CD4-positive, alpha-beta T cell treated with Interleukin-6 for 4 hours (primary cell): ENCODE measurements at places on chromosomes 4 and X.

DNA sequence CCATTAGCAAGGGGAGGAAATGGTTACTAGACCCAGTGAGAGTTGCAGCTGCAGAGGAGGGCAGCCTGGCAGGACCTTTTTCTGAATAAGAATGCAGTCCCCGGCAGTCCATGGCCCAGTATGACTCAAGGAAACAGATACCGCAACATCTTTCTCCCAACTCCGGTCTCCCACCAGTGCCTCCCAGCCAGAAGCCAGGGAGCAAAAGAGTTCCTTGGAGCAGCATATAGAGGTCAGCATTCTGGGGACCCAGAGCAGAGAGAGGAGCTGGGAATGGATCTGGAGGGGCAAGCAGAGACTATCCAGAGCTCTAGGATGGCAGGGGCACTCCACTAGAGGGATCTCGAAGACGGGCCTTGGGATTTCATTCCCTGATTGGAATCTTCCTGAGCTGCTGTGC, 339.2 kb upstream of the AADAT start:
- no peak for DNase-seq

DNA sequence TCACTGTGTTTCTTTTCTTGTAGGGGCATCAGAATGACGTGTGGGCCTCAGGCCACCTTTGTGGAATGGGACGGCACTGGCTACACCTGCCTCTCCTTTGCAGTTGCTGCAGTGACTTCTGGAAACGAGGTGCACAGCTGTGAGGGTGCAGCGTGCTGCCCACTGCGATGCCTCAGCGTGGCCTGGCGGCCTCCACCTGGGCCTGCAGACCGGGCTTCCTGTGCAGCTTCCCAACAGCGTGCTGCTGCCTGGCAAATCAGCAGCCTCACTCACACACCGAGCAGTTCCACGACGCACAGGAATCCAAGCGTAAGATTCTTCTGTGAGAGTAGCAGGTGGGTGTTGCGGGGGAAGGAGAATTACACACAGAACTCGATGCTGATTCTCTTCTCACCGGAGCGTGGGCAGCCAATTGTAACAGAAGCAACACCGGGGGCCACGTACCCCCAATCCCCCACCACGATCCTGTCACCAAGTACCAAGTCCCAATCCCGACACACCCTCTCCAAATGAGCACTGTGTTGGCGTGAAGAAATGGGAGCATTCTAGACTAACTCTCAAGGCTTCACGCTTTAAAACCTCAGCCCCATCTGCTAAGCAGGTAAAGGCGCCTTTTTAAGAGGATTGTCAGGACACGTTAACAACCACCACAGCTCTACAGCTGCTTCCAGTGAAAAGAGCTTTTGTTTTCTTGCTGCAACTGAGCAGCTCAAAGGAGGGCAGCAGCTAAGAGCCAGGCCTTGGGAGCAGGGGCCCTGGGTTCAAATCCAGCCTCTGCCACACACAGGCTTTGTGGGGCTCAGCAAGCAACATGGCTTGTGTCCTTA, 16.9 kb downstream of the WDR1 start:
- peak; percentile 56 for DNase-seq

GRCh38 chr4:170623899-170624298, 534.1 kb upstream of the AADAT start:
- DNase-seq: no peak

DNA sequence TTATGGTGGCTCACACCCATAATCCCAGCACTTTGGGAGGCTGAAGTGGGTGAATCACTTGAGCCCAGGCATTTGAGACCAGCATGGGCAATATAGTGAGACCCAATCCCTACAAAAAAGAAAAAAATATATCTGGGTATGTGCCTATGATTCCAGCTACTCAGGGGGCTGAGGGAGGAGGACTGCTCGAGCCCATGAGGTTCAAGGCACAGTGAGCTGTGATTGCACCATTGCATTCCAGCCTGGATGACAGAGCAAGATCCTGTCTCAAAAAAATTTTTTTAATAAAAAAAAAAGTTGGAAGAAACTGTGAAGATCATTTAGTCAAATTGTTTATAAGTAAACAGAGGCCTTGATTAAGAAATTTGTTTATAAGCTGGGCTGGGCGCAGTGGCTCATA, 39.7 kb downstream of the KLHL8 start:
- DNase-seq: no peak

GRCh38 chr4:55381502-55381901, 14.3 kb upstream of the TMEM165 start:
- DNase-seq: no peak

- DNase-seq: no peak
Observed at GRCh38 chr4:88043001-88043400, 35.6 kb downstream of the PKD2 start.

- DNase-seq: no peak
Observed at GRCh38 chrX:39759526-39760224, 338.1 kb downstream of the BCOR start.

DNA sequence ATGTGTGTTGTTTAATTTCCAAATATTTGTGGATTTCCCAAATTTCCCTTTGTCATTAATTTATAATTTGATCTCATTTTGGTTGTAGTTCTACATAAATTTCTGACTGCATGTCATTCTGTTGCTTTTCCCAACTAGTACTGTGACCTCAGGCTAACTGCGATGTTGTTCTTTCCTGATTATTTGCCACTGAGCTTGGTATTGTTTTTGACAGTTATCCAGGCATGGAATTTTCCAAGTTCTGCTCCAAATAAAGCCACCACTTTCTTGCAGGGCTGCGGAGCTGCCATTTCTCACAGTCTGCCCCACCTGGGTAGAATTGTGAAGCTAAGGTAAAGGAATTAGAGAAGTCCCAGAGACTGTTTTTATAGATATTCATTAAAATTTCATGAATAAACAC, 328.8 kb downstream of the ZNF674 start:
- DNase-seq: no peak

DNA sequence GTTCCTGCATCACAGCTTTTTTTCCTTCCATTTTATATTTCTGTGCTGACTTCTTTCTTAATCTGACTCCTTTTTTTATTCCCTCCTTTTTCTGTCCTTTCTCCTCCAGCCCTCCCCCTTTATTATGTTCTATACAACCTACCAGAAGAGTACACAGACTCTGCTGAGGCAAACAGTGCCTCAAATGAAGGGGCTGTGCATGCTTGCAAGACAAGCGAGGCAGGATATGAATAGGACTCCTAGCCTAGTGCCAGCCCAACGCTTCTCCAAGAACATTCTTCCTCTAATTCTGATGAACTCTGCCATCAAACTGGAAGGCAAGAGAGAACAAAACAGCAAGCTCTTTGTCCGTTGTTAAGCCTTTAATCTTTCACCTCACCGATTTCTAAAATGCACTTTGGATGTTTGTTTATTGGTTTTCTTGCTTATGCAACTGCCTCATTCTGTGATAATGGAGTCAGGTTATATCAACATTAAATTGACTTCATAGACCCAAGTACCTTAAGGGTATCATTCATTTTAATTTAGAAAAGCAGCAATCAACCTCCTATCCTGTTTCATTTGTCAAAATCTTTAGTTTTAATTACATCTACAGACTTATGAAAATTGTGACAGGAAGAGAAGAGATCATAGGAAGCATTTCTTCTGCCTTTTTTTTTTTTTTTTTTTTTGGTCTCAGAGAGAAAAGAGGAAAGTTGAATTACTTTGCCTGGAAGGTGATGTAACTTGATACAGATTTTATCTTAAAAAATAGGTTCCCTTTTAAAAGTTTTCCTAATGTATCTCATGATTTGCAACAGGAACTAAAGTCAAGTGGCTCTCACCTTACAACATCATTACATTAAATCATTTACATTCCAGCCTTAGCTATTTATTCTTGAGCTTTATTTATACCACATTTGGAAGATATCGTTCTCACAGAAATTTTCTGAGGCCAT, 284.7 kb upstream of the FTHL17 start:
- DNase-seq: no peak

DNA sequence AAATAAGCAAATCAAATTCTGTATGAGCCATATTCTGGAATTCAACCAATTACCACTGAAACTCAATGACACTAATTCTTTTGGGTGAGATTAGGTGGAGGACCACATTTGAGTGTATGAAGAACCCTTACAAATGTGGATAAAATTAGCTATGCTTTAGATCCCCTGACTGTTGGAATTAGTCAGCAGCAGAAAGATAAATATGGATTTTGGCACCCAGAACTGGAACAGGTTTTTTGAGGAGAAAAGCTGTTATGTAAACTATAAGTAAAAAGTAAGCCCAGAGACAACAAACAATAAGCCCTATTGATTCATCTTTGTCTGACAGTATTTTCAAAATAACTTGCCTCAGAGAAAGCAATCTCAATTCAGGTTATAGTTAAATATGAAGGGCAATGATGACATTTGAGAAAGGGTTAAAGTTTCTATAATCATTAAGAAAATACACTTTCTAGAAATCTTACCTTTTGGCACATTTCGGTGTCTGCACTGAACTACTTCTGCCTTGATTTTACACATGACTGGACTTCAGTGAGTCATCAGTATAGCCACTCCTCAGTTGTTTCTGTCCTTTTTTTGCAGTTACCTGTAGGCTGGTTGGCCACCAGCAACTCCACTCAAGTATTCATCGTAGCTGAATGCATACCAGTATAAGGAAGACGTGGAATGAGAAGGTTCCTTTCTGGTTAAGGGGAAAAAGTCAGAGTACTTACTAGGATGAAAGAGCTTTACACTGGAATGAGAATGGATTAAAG, 80.0 kb downstream of the KCTD8 start:
- DNase-seq: no peak

DNA sequence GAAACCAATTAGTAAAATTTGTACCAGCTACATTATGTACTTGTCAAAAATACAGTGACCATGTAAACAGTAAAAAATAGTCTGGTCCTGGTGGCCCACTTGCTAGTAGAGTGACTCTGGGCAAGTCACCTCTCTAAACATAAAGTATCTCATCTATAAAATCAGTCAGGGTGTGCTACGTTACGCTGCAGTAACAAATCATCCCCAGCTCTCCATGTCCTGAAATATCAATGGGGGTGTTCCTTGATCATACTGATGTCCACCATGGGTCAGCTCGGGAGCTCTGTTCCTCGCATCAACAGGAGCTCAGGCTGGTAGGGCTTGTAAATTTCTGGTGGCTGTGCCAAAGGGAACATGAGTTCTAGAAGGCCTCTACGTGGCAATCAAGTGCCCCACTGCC, 268.6 kb downstream of the RAB28 start:
- DNase-seq: no peak

GRCh38 chr4:81330018-81330417, 115.0 kb upstream of the PRKG2 start:
- no peak for DNase-seq

DNA sequence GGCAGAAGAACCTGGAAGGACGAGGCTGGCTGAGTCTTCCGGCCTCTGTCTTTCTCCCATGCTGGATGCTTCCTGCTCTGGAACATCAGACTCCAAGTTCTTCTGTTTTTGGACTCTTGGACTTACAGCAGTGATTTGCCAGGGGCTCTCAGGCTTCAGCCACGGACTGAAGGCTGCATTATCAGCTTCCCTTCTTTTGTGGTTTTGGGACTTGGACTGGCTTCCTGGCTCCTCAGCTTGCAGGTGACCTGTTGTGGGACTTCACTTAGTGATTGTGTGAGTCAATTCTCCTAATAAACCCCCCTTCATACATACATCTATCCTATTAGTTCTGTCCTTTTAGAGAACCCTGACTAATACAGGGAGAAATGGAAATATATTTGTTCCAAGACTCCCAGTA, 265.8 kb downstream of the PCDH18 start:
- DNase-seq: no peak

- peak; percentile 19 for DNase-seq
Observed at GRCh38 chrX:154918060-154918483, 31.9 kb downstream of the F8A1 start.

DNA sequence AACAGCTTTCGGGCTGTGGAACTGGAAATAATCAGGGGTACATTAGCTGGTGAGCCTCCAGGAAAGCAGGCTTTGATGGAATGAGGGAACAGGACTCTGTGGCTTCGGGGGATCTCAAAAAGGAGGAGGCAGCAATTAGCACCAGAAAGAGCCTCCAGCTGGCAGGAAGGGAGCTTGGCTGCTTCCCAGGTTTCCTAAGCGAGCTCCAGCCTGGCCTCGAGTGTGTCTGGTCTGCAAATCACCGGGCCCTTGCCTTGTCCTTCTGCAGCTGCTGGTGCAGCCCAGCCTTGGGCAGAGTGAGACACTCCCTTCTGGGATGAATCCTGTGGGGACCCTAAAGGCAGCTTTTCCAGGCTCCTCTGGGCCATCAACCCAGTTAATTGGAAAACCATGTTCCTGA, 10.7 kb upstream of the PDHA1 start:
- DNase-seq: no peak

DNA sequence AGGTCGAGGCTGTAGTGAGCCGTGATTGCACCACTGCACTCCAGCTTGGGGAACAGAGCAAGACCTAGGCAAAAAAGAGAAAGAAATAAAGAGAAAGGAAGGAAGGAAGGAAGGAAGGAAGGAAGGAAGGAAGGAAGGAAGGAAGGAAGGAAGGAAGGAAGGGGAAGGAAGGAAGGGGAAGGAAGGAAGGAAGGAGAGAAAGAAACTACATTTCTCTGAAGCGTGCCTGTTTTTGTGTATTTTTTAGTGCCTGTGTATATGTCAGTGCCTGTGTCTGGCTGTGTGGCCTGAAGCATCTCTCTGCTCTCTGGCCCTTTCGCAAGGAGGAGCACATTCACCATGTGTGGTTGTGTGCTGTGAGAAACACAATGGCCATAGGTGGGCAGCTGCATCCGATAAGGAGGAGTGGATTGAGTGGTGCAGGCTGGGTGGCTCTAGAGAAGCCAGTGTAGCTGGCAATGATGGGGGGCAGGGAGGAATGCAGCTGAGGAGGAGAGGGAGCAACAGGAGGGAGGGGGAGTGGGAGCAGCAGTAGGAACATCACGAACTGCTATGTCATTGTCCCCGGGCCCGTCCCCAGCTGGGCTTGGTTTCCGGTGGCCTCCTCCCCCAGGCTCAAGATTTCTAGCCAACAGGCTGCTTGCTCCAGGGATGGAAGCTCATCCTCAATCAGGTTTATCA, 11.4 kb downstream of the SYN1 start:
- DNase-seq: no peak

- no peak for DNase-seq
Observed at GRCh38 chr4:106953036-106953705, 82.9 kb downstream of the DKK2 start.

DNA sequence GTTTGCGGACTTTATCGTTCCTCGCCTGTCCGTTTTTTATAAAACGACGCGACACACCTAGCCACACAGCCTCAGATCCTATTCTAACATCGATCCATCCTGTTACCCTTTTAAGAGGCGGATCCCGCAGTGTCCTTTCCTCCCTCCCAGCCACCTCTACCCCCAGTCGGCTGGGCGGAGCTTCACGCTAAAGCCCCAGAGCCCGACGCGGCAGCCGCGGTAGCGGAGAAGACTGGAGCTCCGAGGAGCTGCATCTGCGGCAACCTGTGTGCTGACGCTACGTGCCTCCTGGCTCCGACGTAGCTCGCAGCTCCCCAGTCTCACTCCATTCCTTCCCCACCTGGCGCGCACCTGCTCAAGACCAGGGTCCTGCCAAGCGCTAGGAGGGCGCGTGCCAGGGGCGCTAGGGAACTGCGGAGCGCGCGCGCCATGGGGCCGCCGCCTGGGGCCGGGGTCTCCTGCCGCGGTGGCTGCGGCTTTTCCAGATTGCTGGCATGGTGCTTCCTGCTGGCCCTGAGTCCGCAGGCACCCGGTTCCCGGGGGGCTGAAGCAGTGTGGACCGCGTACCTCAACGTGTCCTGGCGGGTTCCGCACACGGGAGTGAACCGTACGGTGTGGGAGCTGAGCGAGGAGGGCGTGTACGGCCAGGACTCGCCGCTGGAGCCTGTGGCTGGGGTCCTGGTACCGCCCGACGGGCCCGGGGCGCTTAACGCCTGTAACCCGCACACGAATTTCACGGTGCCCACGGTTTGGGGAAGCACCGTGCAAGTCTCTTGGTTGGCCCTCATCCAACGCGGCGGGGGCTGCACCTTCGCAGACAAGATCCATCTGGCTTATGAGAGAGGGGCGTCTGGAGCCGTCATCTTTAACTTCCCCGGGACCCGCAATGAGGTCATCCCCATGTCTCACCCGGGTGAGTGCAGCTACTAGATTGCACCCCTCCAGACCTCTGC, at the start of gene RNF128:
TSS of gene RNF128 (plus strand) at position 217 of the 953 bp plus-strand sequence. CDS start at position 430, 213 bp downstream.
- DNase-seq: peak; percentile 10
